Stimulated activated CD4-positive, alpha-beta T cell treated with anti-CD3 and anti-CD28 coated beads, Interleukin-1b, Interleukin-23, amount 100 ng/mL, for 1 hour (primary cell): ENCODE measurements at places on chromosomes 5 and 9.

GRCh38 chr5:124544366-124545055 is 201.9 kb downstream of the ZNF608 start:
- no peak for DNase-seq

GRCh38 chr9:131773911-131774379 is 34.1 kb upstream of the RAPGEF1 start:
- no peak for DNase-seq

- DNase-seq = no peak
Observed at GRCh38 chr9:70529377-70529776, 114.9 kb upstream of the KLF9 start.

DNA sequence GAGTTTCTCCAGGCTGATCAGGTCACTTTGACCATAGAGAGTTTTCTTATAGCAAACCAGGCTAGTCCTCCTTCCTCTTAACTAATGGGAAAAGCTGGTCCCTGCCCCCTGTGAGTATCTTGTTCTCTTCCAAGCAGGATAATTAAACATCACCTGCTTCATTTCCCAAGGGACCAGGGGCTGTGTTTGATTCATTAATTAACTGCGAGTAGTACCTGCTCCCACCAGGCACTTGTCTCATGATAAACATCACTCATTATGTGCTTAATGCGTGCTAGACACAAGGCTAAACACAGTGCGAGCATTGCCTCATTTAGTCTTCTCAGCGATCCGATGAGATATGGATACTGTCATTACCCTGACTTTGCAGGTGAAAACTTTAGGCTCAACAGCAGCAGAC is 1.7 kb upstream of the FAM163B start:
- DNase-seq = no peak

DNA sequence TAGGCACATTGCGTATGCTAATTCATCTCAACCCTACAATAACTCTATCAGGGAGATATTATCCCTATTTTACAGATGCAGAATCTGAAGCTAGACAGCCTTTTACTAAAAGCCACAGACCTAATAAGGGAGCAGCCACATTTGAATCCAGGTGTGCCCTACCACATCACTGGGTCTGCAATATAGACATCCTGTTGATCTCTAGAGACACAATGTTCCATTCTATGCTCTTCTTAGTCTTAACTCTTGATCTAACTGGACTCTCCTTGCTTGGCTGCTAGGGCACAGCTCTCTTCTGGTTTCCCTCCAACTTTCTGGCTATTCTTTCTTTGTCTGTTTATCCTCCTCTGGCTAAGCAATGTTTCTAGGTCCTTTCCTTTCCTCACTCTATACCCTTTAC is 1.4 kb upstream of the SPATA6L start:
- DNase-seq = no peak
